ENCODE measurements at places on chromosomes 1 and 21.

DNA sequence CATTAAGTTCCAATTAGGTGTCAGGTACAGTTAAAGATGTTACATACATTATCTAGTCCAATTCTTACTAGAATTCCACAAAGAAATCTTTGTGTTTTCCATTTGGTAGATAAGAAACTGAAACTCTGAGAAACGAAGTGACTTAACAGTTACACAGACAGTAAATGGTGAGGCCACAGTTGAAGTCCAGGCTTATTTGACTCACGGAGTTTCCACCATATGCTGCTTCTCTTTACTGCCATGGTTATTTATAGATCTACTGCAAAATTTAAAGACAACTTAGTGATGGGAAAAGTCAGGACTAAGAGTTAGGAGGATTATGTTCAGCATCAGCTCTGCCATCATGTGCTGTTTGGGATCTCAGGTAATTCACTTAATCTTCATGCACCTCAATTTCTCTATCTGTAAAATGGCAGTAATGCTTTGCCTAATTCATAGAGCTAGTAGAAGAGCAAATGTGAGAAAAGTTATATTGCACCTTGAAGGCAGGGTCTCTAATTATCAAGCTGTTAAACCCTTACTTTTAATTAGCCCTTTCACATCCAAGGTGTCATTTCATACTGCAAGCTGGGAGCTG lies 26.2 kb upstream of the SAMSN1 start:
- no peak for DNase-seq

DNA sequence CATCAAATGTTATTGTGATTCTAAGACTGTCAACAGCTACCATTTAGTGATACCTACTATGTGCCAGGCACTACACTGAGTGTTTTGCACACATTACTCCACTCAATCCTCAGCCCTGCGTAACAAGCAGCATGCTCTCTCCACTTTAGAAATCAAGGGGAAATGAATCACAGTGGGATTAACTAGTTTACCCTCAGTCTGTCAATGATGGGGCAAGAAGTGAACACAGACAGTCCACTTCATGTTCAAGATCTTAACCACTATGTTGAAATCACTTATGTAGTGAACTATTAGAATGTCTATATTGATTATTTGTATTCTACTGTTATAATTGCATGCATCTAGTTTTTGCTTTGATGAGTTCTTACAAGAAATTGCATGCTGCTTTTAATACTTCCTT lies 165.3 kb downstream of the LTN1 start:
- DNase-seq = no peak

DNA sequence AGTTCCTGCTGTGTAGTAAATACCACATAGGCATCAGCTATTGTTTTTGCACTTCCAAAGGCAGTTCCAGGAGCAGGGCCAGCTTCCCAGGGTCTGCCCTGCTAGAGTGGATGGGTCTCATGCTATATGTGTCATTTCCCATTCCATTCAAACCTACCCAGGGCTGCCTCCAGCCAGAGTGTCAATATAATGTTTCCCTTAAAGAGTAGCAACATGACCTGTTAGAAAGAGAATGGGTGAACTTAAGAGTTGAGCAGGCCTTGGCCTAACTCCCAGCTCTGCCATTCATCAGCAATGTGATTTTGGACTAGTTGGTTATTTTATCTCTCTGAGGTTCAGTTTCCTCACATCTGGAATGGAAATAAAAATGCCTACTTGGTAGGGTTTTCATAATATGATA lies 44.9 kb downstream of the RAB3B start:
- DNase-seq = no peak

GRCh38 chr1:61187352-61188086 lies 105.2 kb downstream of the NFIA start:
- DNase-seq = no peak

- DNase-seq = no peak
These were observed 36.4 kb downstream of the TTC39A start for GRCh38 chr1:51293898-51294515.

DNA sequence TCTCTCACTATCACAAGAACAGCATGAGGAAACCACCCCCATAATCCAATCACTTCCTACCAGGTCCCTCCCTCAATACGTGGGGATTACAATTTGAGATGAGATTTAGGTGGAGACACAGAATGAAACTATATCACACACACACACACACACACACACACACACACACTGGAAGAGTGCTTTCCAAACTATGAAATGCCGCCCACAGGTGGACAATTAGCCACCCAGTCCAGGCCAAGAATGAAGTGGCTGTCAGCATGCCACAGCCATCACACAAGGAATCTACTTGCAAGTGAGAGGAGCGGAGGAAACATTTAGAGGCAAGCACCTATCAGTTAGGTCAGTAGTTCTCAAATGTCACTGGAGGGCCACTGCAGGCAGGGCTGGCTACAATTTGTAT lies 105.4 kb upstream of the HOOK1 start:
- DNase-seq = no peak
